Islet precursor cell (in vitro differentiated cells): ENCODE measurements at places on chromosomes 6 and 20.

GRCh38 chr20:61519488-61519887 lies 267.4 kb downstream of the CDH4 start:
- DNase-seq: no peak

- DNase-seq: peak; percentile 81
These were observed 42.6 kb upstream of the ZNFX1 start for GRCh38 chr20:49320460-49320859.

DNA sequence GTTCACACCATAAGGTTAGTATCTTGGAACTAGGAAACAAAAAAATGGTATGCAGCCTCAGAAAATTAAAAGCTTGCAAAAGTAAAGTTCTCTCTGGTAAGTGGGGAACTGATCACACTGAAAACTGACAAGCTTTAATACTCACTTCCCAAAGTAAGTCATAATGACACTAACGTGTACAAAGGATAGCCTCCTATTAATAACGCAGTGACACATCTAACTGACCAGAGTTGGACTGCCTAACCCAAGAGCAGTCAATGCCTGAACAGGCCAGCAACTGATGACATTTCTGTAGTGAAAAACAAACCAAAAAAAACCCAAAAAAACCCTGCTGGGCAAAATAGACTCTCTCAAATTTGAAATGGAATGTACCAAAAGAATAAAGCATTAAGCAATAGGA lies 30.7 kb downstream of the CHD6 start:
- DNase-seq: no peak

GRCh38 chr6:156919814-156920369 lies 142.7 kb downstream of the ARID1B start:
- no peak for DNase-seq
